ENCODE measurements at places on chromosomes 2 and 18. TPM values are rescaled to one million over a fixed set of nuclear protein-coding genes. Genes with fewer than 3 reads are reported as not detected.

Gene ELOA2
- polyA plus RNA-seq, result not detected

DNA sequence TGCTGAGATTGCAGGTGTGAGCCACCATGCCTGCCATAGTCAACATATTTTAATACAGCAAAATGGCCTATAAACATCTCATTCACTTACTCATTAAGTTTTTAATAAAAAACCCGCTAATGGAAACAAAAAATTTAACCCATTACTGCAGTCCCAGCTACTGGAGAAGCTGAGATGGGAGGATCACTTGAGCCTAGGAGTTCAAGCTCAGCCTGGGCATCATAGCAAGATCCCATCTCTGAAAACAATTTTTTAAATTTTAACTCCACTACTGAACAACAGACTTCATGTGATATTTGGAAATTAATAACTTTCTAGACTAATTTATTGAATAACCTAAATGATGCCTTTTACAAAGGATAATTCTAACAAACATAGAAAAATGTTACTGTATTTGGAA is 5.4 kb downstream of the PPP4R3B start:
- DNase-seq, result no peak

Gene SLC4A3
- 9.5 TPM for polyA plus RNA-seq

DNA sequence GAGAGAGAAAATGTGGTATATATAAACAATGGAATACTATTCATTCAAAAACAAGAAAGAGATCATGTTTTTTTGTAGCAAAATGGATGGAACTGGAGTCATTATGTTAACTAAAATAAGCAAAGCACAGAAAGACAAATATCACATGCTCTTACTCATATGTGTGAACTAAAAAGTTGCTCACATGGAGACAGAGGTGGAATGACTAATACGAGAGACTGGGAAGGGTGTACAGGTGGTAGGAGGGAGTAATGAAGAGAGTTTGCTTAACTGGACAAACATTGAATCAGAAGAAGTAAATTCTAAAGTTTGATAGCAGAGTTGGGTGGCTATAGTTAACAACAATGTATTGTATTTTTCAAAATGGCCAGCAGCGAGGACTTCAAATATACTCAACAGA is 1080.7 kb upstream of the CHAC2 start:
- DNase-seq, result no peak

Gene PRSS56
- polyA plus RNA-seq, result 0.13 TPM

DNA sequence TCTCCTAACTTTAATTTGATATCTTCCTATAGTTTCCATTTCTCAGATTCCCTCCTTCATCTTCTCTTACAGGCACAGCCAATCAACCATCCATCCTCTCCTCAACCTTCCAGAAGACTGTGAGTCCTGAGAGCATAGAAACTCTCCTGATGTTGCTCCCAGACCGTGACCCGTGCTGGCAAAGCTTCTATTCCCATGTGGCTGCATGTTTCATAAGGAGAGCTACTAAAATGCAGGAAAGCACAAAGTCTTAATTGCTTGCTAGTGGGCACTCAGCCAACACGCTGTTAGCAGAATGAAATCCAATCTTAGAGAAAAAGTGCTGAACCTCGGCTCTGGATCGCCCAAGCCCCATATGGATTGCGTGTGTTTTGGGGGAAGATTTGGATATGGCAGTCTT is 1244.7 kb upstream of the ZEB2 start:
- DNase-seq, result peak; percentile 43

Gene CIDEA
- polyA plus RNA-seq, result not detected

GRCh38 chr18:73679941-73680712 is 467.5 kb downstream of the FBXO15 start:
- no peak for DNase-seq

Gene C18orf54
- polyA plus RNA-seq, result 10.4 TPM

Gene GPR39
- 3.1 TPM for polyA plus RNA-seq

DNA sequence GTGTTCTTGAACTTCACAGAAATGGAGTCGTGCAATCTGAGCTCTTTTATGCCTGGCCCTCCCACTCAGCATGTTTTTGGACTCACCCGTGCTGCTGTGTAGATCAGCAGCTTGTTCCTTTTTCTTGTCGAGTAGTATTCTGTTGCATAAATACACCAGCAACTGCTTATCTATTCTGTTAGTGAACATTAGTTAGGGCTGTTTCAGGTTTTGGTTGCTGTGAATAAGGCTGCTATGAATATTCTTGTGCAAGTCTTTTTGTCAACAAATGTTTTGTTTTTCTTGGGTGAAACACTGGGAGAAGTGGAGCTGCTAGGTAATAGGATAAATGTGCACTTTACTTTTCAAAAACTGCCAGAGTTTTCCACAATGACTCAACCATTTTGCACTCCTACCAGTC is 15.3 kb upstream of the CIDEA start:
- no peak for DNase-seq

DNA sequence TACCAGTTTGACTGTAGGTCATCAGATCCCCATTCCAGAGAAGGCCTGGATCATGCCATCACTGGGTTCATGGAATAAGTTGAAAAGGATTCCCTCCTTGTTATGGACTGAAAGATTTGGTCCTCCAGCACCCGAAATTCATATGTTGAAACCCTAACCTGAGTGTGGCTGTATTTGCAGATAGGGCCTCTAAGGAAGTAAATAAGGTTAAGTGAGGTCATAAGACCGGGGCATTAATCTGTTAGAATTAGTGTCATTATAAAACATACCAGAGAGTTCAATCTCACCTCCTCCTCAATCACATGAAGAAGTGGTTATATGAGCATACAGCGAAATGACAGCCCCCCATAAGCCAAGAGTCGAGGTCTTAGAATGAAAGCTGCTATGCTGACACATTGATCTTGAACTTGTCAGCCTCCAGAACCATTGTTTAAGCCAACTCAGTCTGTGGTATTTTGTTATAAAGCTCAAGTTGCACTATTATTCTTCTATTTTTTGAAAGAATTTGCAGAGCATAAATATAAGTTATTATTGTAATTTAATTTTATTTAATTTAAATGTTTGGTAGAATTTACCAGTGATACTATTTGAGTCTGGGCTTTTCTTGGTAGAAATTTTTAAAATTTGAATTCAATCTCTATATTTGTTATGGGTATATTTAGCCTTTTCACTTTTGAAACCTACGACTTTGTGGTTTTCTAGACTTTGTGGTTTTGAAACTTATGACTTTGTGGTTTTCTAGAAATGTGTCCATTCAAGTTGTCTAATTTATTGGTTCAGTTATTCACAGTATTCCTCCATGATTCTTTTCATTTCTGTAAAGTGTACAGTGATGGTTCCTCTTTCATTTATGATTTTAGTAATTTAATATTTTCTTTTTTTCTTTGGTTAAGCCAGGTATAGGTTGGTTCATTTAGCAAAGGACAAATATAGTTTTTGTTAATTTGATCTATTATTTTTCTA is 1206.7 kb upstream of the CDH2 start:
- DNase-seq, result no peak

Gene GALNT13
- 1.5 TPM for polyA plus RNA-seq

GRCh38 chr2:27751377-27751776 is 20.1 kb upstream of the MRPL33 start:
- DNase-seq, result no peak

DNA sequence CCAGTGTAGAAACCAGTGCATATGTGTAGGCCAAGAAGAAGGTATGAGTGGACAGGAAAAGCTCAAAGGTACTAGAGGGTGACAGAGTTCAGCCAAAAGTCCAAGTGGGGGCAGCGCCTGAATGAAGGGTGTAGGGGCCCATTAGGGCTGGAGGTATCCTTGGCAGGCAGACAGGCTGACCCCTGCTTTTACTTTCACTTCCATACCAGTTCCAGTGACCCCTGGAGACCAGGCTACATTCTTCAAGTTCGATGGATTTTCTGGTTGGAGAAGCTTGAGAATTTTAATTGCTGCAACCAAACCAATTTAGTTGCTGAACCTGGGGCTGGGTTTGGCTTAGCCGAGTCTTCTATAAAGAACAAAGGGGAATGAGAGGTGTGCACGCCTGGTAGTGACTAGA is 42.3 kb upstream of the MRPL33 start:
- peak; percentile 86 for DNase-seq

GRCh38 chr2:28357055-28357454 is 35.6 kb upstream of the FOSL2 start:
- no peak for DNase-seq

- DNase-seq, result no peak
Observed at GRCh38 chr2:72141032-72141645, 6.5 kb downstream of the CYP26B1 start.

Gene ABCG5
- 0.84 TPM for polyA plus RNA-seq

- DNase-seq, result no peak
Observed at GRCh38 chr2:10385933-10386773, 62.0 kb downstream of the ODC1 start.

- DNase-seq, result no peak
Observed at GRCh38 chr2:235265348-235265965, 228.4 kb upstream of the AGAP1 start.

Data from renal pelvis (tissue), 12 donors.